A549 treated with ZK216348 at 1 μM for 4 hours (cell line): ENCODE measurements at places on chromosomes 2 and 18. TPM values are rescaled to one million over a fixed set of nuclear protein-coding genes. Genes with fewer than 3 reads are reported as not detected.

CPO gene
- total RNA-seq = 0.13 TPM in 1 of 5 replicates, not detected in the others

EDAR gene
- total RNA-seq = 0.05 to 0.08 TPM in 2 of 5 replicates, not detected in the others

UGT1A4 gene
- total RNA-seq = not detected in 5 replicates

AAMP gene
- total RNA-seq = 121 to 185 TPM (median 130 TPM) in 5 replicates

MEP1B gene
- total RNA-seq = 0.09 TPM in 1 of 5 replicates, not detected in the others

C2orf66 gene
- 0.11 TPM in 1 of 5 replicates, not detected in the others for total RNA-seq

CDH7 gene
- total RNA-seq = 0.02 TPM in 1 of 5 replicates, not detected in the others

TBR1 gene
- total RNA-seq = not detected in 5 replicates

ITGB6 gene
- total RNA-seq = 0.61 to 1.2 TPM (median 0.91 TPM) in 5 replicates

MATN3 gene
- 9.8 to 16.8 TPM (median 14.4 TPM) in 5 replicates for total RNA-seq

CCDC74B gene
- total RNA-seq = 4.6 to 7.2 TPM (median 6.2 TPM) in 5 replicates

MYL1 gene
- not detected in 5 replicates for total RNA-seq

NT5DC4 gene
- not detected in 5 replicates for total RNA-seq

CRYBA2 gene
- not detected in 5 replicates for total RNA-seq

ERMN gene
- total RNA-seq = not detected in 5 replicates

MCEE gene
- 9.7 to 13.6 TPM (median 10.0 TPM) in 5 replicates for total RNA-seq

ABCG5 gene
- not detected in 5 replicates for total RNA-seq

SLC8A1 gene
- 0.27 to 0.57 TPM (median 0.41 TPM) in 5 replicates for total RNA-seq

DRC1 gene
- 0.11 to 0.21 TPM (median 0.18 TPM) in 4 of 5 replicates, not detected in the other for total RNA-seq

ALLC gene
- not detected in 5 replicates for total RNA-seq

CFAP65 gene
- total RNA-seq = 0.11 to 0.23 TPM (median 0.18 TPM) in 5 replicates

DPP10 gene
- not detected in 5 replicates for total RNA-seq

BOLA3 gene
- 108 to 152 TPM (median 135 TPM) in 5 replicates for total RNA-seq

ANKRD36C gene
- 3.3 to 5.8 TPM (median 5.4 TPM) in 5 replicates for total RNA-seq

GCG gene
- not detected in 5 replicates for total RNA-seq

DLGAP1 gene
- 0.05 to 0.12 TPM (median 0.10 TPM) in 3 of 5 replicates, not detected in the others for total RNA-seq

WNT10A gene
- 0.19 to 0.31 TPM in 2 of 5 replicates, not detected in the others for total RNA-seq

AQP12B gene
- total RNA-seq = not detected in 5 replicates

SLC16A14 gene
- 0.64 to 1.0 TPM (median 0.99 TPM) in 5 replicates for total RNA-seq

GPC1 gene
- total RNA-seq = 115 to 247 TPM (median 223 TPM) in 5 replicates
